ENCODE measurements at places on chromosomes 2 and 18. TPM values are rescaled to one million over a fixed set of nuclear protein-coding genes. Genes with fewer than 3 reads are reported as not detected.

DNA sequence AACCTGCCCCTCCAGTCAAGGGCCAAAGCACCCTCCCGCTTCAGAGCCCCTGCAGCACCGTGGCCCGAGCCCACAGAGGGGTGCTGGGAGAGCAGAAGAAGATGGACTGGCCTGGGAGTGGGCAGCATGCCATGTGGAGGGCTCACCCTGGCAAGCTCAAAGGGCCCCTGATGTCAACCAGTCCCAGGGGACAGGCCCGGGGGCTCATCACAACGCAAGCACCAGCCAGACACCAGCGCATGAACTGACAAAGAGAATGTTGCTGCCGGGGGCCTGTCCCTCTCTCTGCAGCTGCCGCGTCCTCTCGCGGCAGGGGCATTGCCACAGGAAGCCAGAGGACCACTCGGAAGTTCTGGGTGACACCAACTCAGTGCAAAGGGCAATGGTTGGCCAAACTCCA is 30.3 kb upstream of the BIN1 start:
- H3K4me3 ChIP-seq: no peak overlapping the region
- peaks cover 4% of the 10 kb centered on the region for H3K4me1 ChIP-seq
- no peak overlapping the region for H3K27ac ChIP-seq
- 0 out of 2 replicates have a peak, but pooled peaks cover 2% of the 10 kb centered on the region for H3K27me3 ChIP-seq
- no peak for DNase-seq
- H3K36me3 ChIP-seq: no peaks in the 10 kb centered on the region

DNA sequence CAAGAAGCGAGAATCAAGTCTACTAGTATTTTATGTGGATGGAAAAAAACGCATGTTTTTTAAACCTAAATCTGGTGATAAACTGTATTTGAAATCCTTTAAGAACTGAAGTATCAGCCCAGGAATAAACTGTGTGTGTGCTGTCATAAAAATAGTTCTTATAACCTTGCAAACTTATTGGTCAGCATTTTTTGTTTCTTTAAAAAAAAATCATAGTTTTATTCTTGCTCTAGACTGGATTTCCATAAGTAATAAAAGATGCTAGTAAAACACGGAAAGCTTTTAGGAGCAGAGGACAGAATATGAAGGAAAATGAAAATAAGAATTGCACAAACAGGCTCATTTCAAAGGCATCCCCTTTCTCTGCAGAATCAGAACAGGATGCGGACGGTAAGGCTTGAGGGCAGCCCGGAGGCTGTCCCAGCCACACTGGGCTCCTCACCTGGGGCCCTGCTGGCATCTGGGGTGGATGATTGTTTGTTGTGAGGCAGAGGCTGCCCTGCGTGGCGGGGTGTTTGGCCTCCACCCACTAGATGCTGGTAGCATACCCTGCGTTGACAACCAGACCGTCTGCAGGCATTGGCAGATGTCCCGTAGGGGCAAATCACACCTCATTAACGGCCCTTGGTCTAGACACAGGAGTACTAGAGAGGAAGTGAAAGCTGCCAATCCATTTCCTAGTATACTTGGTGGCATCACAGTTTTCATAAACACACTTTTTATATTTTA is 52.5 kb downstream of the MBP start:
- no peak overlapping the region for H3K27ac ChIP-seq
- DNase-seq: no peak
- no peaks in the 10 kb centered on the region for H3K4me1 ChIP-seq
- no peaks in the 10 kb centered on the region for H3K36me3 ChIP-seq
- H3K27me3 ChIP-seq: no peaks in the 10 kb centered on the region
- H3K4me3 ChIP-seq: no peak overlapping the region

GRCh38 chr2:241070811-241071676 is 31.0 kb downstream of the MTERF4 start:
- H3K27ac ChIP-seq: no peak overlapping the region
- H3K27me3 ChIP-seq: no peaks in the 10 kb centered on the region
- H3K4me1 ChIP-seq: no peaks in the 10 kb centered on the region

GRCh38 chr2:225531559-225531958 is 132.0 kb downstream of the NYAP2 start:
- no peaks in the 10 kb centered on the region for H3K36me3 ChIP-seq
- H3K27ac ChIP-seq: no peak overlapping the region
- H3K4me3 ChIP-seq: no peak overlapping the region

The SETBP1 gene
- 10.5 TPM for total RNA-seq

The NT5DC4 gene
- total RNA-seq: not detected

The MYOM1 gene
- total RNA-seq: 0.23 TPM

The POTEI gene
- total RNA-seq: 0.47 TPM
